Tongue (tissue), 3 donors: ENCODE measurements at places on chromosomes 1 and 21. TPM values are rescaled to one million over a fixed set of nuclear protein-coding genes. Genes with fewer than 3 reads are reported as not detected.
A peak's percentile ranks its signal among the peaks of the same experiment; 100 is the strongest.

LGALS8 gene
- 38.5 TPM for total RNA-seq

UBL4B gene
- not detected for total RNA-seq

TRIM46 gene
- total RNA-seq = 0.72 TPM

HAO2 gene
- 0.21 TPM for total RNA-seq

NUAK2 gene
- 10.1 TPM for total RNA-seq

KCNK2 gene
- total RNA-seq = 1.5 TPM

FAM110D gene
- total RNA-seq = 1.5 TPM

RNU1-1 gene
- under 0.01 TPM for total RNA-seq

DNA sequence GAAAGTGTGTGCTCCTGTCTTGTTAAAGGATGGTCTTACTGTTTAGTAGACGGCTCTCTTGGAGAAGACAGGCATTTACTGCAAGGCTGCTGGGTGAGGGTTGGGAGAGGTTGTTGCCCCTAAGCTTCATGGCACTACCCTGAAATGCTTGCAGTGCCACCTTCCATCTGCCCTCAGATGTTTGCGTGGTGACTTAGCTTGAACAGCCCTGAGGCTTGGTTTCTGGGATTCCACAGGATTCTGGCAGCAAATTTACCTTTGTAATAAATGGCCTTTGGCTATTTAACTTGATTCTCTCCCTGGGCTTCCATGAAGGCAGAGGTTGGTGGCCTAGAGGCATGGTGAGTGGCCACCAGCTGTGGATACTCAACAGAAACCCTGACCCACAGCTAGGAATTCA, 11.6 kb downstream of the MTARC1 start:
- no peak for DNase-seq

DNA sequence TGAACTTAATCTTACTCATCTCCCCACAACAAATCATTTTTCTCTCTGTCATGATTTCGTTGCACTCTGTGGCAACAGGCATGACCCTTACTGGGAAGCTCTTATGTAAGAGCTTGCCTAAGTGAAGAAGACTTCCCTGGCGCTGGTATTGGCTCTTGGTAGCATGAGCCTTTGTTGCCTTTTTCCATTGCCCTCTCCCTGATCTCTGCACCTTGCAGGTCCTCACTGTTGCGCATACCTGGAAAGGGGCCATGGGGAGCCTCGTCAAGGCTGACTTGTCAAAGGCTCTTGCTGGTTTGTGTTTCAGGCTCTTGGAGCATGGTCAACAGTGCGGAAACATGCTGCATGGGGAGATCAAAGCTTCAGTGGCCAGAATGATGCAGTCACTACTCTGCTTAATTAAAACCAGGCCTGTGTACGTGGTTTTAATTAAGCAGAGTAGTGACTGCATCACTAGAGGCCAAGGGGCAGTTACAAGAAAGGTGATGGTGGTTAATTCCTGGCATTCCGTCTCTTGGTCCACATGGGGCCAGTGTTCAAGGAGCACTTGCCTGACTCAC, 141.3 kb downstream of the SPATA46 start:
- peak; percentile 63 for DNase-seq

DNA sequence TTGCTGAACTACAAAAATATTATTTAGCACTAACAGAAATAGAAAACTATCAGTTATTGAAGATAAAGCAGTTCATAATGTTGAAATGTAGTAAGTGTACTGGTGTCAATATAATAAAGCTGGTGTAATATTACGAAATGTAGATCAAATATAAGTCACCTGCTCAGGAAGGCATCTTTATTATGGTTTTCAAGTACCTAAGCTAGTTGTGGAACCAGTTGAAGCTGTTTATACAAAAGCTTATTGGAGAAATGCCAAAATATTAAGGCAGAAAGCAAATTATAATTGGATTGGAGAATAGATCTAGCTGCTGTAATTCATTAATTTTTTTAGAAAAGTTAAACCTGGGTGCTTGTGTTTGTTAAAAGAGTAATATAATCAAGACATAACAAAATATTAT, 6.2 kb upstream of the MARK1 start:
- peak; percentile 58 for DNase-seq

DNA sequence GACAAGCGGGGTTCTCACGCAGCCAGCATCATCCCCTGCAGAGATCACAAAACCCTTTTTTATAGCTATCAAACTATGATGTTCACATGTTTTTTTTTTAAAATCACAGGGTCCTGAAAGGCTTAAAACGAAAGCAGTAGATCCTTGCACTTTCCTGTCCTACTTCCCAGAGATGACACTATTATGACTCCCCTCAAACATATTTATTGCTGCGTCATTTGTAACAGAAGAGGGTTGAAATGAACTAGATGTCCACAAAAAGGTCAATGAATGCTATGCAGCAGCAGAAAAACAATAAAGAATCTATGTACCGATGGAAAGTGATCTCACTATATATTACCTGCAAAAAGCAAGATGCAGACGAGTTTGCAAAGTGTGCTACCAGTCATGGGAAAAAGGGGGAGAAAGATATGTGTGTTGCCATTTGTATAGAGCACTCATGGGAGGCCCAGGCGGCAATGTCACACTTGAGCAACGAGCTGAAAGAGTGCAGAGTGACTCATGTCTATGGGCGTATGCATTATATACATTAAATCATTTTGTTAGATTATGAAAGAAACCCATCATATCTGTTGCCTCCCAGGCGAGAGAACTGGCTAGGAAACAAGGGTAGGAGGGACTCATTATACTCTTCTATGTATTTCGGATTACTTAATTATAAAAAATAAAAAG, 68.9 kb upstream of the PARP1 start:
- DNase-seq = no peak

DNA sequence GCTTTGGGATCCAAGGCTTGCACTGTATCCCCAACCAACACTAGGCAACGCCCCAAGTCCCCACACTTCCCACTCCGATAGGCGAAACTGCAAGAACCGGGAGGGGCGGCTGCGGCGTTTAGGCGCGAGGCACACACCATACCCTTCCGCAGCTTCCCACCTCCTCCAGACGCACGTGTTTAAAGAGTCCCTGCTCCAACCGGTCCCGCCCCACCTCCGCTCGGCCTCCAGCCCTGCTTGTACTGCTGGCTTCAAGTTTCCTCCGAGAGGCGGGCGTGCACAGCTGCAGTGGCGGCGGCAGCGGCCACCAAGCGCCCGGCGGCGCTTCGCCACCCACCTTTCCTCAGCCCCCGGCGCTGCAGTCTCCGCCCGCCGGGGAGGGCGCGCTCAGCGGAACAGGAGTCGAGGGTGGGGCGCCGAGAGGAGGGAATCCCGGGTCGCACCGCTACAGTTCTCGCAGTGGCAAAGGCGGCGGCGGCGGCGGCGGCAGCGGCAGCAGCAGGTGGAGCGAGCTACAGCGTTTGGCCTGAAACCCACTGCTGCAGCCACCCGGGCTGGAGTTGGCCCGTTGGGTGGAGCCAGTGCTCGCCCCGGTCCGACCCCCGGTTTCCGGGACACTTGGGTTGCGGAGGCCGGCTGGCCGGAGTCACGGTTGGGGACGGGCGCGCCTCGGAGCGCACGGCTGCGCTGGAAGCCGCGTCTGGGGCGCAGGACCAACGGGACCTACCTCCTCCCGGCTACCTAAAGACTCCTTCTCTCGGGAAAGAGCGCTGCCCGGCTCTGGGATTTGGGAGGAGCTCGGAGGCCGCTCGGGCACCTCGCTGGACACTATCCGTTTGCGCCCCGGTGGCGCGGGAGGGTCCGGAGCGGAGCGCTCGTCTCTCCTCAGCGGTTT, at the start of gene CNIH3:
Gene CNIH3 (plus strand): TSS at position 457 of the 895 bp plus-strand sequence. CDS start 858 bp downstream, outside the sequence.
- peak; percentile 75 for DNase-seq

DNA sequence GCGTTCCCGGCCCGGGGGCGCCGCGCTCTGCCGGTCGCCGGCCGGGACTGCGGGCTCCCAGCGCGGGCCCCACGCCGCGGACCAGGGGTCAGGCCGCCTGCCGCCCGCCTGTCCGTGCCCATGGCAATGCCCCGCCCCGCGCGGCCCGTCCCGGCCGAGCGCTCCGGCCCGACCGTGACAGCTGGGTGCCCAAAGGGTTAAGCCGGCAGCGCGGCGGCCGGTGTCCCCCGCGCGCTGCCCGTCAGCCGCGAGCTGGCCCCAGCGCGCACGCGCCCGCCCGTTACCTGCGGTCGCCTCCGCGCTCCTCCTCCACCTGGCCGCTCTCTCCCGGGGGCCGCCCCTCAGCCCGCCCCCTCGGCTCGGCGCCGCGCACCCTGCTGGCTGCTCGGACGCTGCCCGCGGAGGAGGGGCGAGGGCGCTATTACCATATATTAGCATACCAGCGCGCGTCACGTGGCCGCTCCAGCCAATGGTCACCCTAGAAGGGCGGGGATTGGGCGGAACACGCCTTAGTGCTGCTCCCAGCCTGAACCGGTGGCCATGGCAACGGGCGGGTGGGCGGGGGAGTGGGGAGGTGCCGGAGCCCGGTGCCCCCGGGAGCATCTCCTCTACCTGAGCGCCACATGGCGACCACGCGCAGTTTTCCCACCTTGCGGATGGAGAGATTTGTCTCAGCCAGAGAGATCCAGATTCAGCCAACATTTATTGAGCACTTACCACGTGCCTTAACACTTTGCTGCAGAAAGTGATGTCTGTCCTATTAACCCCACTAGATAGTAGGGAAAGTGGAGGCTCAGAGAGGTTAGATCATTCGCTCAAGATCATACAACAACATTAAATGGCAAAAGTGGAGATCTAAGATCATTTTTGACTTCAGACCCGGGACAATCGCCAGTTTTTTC, at the start of gene PHC2:
Gene PHC2 (minus strand): TSS at position 404 of the 902 bp plus-strand sequence. CDS start 55,556 bp downstream, outside the sequence.
- peak; percentile 98 for DNase-seq

DNA sequence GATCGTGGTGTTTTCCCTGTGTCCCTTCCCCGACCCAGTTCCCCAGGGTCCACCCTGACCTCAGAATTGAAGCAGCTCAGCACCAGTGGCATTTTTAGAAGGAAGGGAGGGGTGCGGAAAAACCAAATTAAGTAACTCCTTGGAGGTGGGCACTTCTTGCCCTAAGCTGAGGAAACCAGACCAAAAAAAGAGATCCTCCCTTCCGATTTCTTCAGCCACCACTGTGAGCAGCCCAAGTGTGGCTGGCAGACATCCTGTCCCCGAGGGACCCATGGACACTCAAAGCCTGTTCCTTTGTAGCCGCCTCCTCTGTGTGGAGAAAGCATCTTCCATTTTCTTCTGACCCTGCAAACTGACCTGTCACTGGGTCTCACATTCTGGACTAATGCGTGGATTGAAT, 31.3 kb downstream of the KIRREL1 start:
- DNase-seq = no peak

- DNase-seq = no peak
Observed at GRCh38 chr1:118201524-118201923, 16.5 kb upstream of the SPAG17 start.

DNA sequence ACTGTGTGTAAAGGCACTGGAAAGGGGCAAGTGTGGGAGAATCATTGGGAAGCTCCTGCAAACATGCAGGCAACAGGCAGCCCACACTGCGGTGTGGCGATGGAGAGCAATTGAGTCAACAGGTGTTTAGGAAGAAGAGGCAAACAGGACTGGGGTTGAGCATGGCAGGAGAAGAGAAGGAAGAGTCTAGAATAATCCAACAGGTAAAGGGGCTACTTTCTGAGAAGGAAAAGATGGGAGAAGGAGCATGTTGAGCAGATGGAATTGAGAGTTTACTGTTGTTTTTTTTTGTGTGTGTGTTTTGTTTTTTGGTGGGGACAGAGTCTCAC, 4.2 kb downstream of the DOP1B start:
- no peak for DNase-seq

DNA sequence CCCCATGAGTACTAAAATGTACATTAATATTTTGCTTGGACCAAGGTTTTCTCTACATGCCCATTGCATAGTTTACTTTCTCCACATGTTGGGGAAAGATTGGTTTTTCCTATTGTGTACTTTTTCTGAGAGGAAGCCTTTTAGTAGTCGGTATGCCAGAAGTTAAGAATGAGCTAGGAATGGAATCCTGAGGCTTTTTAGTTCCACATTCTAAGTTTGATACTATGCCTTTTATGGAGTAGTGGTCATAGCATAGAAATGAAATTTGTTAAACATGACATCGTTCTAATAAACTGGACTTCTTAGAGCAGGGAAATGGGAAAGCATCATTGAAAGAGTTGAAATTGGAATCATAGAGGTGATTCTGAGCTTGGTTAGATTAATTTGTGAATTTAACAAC, 64.3 kb downstream of the BCL9 start:
- DNase-seq = no peak

DNA sequence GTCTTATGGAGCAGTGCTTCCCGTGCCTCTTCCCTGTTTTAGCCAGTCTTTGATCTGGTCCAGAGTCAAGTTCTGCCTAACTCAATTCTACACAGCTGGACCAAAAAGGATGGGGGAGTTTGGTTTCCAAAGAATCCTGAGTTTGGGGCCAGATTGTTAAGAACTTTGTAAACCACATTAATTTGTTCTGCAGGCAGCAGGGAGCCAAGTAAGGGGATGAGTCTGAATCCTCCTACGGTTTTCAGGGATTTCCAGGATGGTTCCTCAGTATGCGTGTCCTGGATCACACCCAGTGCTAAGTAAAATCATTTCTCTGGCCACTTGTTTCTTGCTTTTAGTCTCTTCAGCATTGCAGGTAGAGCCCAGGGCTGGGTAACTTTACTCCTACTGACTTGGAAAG, 26.1 kb upstream of the GJA5 start:
- DNase-seq = peak; percentile 37

DNA sequence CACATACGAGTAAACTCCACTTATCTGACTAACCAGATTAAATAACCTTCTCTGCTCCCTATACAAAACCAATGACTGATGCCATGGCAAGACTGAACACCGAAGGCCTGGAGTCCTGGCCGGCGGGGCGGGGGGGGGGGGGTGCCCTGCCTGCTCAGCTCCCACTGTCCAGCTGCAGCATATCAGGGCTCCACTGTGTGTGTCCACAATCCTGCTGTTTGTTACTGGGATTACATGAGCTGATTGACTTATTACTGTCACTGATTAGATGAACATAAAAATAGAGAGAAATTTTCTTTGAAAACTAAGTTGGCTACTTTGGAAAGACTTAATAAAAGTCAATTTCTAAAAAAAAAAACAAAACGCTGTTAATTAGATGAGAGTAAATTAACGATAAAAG, 24.9 kb downstream of the TMEM63A start:
- no peak for DNase-seq
